ENCODE measurements at places on chromosomes 3 and 15.

GRCh38 chr15:95457520-95457919 lies 873.0 kb upstream of the NR2F2 start:
- no peak for DNase-seq

DNA sequence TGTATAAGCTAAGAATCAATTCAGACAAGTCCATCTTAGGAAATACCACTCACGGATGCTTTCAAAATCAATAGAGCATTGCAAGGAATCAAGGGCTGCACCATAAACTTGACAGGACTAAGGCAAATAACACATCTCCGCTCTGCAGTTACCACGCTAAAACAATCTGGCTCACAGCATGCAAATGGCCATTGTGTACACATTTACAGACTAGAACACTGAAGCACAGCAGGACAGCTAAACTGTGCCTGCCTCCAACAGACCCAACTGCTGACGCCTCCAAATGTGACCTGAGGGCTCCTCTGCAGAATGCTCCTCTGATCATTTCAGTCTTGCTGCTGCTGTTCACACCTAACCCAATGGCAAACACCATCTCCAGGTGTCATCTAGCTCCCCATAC lies 104.3 kb downstream of the MEX3B start:
- no peak for DNase-seq

- DNase-seq, result no peak
Observed at GRCh38 chr3:98577178-98577895, 16.1 kb downstream of the CPOX start.

DNA sequence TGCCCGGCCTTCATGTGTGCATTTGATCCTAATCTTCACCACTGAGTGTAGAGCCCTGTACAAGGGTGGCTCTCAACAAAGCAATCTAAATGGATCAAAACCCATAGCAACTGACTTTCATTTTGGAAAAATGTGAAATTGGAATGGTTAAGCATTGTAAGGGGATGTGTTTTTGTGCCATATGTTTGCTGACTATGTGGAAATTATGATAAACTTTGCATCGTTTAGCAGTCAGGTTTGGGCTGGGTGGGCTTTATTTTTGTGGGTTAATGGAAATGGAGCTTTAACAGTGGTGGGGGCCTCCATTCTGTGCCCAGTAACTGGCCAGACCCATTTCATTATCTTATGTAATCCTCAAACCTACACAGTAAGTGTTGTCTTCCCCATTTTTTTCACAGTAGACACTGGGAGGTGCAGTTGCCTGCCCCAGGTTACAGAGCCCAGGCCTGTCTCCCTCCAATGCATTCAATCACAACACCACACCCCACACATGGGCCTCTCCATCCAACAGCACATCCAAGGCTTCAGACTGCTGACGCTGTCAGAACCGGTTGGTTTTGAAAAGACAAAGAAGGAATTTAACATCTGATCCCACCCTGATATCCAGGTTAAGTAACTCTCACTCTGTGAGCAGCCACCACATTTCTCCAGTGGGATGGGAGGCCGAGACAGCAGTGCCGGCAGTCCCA lies 136.3 kb upstream of the ABHD17C start:
- DNase-seq, result no peak

- DNase-seq, result no peak
Observed at GRCh38 chr3:8441969-8442559, 59.6 kb upstream of the LMCD1 start.

DNA sequence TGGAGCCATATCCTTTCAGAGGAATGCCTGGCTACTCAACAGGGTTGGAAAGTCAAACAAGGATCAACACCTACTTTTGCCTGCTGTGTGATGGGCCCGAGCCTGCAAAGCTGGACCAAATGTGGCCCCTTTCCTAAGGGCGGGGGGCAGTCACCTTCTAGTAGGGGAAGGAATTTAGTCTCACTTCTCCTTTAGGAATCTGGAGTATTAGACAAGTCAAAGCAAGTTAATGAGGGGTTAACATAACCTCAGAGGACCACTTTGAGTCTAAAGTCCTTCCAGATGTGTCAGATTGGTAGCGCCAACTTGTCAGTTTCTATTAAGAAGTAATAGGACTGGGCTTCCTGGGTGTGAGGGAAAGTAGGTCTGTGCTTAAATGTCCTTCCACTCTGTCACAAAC lies 6.8 kb downstream of the EXOSC7 start:
- no peak for DNase-seq

- no peak for DNase-seq
Observed at GRCh38 chr15:51837792-51838251, 8.4 kb downstream of the TMOD3 start.

- no peak for DNase-seq
Observed at GRCh38 chr3:115659253-115660220, 36.2 kb downstream of the GAP43 start.

DNA sequence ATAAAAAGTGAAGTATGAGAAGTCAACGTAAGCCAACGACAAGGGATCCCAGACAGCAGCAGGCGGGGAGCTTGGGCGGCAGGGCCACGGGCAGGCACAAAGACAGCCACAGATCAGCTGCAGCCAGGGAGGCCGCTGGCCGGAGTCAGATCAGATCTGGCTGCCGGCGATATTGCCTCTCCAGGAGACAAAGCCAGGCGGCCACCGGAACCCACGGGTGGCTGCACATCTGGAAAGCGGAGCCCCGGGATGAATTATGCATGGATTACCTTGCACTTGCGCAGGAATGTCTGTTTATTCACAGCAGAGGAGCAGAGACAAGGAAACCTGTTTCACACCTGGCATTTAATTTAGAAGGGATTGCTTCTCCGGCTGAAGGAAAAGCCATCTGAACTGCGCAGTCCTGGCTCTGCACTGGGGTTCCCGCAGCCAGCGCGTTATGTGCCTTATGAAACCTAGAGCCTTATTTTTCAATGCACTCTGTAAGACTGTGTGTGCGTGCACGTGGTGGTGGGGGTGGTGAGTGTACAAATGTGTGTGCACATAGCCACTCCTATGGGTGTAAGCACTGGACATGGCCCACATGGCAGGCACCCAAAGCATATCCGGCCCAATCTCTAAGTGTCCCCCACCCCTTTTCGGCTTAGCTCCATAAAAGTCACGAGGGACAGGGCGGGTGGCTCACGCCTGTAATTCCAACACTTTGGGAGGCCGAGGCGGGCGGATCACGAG lies 427.8 kb upstream of the MCTP2 start:
- no peak for DNase-seq

DNA sequence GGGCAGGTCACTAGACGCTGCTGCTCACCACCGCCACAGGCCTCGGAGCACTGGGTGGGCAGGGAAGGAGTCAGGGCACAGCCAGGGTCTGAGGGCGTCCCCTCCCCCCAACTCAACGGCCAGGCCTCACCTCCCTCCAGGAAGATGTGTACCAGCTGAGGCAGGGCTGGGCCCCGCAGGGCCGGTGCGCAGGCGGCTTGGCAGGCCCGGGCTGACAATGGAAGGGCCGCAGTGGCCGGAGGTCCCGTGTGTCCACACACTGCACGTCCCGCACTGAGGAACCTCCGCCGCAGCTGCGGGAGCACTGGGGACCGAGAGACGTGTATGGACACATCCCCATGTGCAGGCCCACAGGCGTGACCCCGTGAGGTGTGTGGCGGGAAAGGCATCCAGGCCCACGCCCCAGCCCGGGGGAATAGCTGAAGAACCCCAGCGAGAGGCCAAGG lies 47.4 kb downstream of the ADAMTS7 start:
- DNase-seq, result no peak

GRCh38 chr3:143793971-143794370 lies 54.3 kb downstream of the SLC9A9 start:
- DNase-seq, result no peak

DNA sequence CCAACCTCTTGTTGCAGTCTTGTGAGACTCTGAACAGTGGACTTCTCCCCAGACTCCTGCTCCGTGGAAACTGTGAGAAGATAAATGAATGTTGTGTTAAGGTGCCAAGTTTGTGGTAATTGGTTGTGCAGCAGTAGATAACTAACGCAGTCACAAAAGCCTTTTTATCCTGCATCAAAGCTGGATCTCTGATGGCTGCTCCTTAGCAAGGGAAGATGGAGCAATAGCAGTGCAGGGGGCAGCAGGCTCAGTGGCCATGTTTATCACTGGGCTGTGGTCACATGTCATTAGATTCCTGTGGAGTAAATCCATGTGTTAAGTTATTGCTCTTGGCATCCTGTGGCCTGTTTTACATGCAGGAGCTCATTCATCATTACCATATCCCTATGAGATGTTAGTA lies 13.5 kb downstream of the CMTM7 start:
- DNase-seq, result no peak

DNA sequence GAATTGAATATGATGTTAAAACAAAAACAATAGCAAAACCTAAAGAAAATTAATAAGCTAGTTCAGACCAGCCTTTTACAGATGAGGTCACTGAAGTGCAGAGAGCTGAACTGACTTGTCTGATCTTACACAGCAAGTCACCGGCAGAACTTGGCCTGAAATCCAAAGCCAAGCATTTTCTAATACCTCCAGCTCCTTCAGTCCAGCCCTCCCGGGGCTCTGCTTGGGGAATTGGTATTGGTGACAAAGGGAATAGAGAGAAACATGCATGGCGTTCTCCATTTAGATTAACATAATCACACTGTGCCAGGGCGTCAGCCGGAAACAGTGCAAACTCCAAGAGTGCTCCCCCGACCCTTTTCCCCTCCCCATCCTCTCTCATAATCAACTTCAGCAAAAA lies 14.1 kb upstream of the ZSCAN2 start:
- DNase-seq, result no peak

DNA sequence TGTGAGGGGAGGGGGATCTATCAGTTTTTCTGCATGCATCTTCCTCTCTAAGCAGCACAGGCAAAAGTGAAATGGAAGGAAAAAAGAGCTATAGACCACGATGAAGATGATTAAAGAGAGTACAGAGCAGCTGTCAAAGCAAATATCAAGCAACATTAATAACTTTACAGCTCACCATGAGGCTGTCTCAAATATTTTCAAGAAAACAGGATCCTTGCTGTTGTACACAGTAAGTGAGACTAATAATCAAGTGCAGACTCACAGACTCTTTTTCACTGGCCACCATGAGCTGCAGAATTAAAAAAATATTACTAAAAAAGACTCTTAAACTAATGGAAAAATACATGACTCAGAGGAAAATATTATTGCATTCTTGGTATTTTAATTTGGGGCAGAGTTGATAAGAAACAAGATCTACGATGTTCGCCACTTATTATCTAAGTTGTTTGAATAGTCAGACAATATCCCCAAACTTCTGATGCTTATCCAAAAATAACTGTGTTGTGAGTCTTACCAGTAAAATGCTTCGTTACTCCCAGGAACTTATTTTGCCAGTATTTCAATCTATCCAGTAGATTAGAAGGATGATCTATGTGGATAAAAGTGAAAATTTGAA lies 817.5 kb upstream of the ALCAM start:
- DNase-seq, result no peak

GRCh38 chr3:60065227-60065868 lies 1015.5 kb upstream of the CFAP20DC start:
- no peak for DNase-seq

DNA sequence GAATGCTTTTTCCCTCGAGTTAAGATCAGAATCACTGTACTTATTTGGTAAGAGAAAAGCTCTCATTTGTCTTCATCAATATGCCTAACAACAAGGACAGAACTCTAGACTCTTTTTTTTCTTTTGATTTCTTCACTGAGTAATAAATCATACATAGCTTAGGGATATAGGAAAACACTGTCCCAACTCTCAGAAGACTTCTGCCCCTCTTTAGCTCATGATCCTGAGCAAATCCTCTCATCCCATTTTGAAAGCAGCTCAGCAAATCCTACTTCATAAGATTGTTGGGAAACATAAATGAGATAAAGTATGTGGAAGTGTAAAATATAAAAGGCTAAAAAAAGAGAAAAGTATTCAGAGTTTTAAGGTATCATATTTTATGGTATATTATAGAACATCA lies 141.7 kb downstream of the ATP8B4 start:
- no peak for DNase-seq

DNA sequence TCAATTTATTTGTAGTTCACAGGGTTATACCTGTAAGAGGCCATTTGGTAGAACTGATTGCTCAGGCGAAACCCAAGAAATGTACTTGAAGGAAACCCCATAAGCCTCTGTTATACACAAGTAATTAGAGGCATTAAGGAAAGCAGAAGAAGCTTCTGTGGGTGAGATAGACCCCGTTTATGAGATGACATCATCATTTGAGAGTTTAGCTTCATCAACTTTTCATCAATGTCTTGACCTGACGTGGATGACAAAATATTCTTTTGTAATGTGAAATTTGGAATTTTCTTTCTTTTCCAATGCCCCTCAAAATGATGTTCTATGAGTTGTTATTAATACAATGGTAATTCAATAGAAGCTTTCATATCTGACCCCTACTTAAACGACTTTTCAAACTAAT lies 136.2 kb downstream of the MDFIC2 start:
- DNase-seq, result no peak

DNA sequence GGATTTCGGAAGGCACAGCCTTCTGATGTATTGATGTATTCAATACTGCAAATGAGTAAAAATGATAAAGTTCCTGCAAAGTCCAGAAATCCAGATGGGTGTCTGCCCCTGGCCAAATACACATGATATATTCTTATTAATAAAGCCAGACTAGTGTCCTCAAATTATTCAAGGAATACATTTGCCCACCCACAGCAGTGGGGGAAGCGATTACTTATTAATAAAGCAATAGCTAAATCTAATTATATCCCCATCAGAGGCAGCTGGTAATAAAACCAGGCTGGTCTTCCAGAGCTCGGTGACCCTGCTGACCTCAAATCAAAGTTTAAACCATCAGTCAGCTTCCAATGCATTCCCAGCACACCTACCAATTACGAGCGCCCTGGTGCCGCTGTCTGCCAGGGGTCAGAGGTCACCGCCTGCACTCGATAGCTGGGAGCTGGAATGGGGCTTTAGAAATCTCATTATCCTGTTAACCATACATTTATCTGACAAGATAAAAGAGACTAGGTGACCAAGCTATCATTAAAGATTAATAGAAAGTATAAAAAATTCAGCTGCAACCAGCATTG lies 330.3 kb downstream of the UACA start:
- DNase-seq, result no peak

DNA sequence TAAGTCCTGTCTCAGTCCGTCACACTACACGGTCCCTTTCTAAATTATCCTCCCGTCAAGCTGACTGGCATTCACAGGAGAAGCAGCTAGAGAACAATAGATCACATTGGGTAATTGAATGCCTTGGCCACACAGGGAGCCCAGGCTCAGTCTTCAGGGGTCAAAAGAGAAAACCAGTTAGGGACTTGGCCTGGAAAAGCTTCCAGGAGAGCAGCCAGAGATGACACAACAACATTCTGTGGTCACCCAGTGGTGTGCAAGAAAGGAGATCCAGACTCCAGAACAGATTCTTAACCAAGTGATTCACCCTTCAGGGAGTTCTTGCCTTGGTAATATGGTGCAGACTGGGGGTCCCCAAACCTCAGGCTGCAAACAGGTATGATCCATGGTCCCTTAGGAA lies 15.9 kb downstream of the ARHGAP31 start:
- no peak for DNase-seq

- no peak for DNase-seq
Observed at GRCh38 chr15:82751308-82751707, 41.6 kb upstream of the AP3B2 start.

DNA sequence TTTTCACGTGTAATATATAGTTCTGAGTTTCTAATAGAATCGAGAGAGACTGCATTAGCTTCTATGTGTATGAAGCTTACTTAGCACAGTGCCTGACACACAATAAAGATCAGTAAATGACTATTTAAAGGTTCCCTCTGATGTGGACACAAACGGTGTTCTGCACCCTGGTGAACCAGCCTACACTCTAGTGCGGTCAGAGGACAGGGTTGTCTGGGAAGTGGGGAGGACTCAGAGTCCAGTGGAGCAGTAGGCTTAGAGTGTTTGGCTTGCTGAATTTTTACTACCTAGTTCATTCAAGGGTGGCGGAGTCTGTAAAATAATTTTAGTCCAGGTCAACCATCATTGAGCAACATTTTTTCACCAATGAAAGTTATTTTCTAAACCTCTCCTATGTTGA lies 77.8 kb downstream of the DIPK2A start:
- DNase-seq, result no peak

Measured in stimulated activated CD8-positive, alpha-beta memory T cell treated with anti-CD3 and anti-CD28 coated beads, Interleukin-4, amount 100 ng/mL, for 24 hours (primary cell).